ENCODE measurements at places on chromosomes 5 and 9.

DNA sequence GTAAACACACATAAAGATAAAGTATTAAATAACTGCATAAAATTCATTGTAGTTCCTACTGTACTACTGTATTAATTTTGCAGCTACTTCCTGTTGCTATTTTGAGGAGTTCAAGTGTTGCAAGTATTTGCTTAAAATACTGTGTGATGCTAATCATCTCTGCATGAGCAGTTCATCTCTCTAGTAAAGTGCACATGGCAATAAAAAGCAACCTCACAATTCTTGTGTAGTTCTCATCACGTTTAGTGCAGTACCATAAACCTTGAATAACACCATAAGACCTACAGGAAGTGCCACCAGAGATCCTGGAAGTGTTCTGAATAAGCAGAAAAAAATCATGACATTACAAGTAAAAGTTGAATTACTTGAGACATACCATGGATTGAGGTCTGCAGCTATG, 34.6 kb downstream of the CPLANE1 start:
- no peak for DNase-seq

DNA sequence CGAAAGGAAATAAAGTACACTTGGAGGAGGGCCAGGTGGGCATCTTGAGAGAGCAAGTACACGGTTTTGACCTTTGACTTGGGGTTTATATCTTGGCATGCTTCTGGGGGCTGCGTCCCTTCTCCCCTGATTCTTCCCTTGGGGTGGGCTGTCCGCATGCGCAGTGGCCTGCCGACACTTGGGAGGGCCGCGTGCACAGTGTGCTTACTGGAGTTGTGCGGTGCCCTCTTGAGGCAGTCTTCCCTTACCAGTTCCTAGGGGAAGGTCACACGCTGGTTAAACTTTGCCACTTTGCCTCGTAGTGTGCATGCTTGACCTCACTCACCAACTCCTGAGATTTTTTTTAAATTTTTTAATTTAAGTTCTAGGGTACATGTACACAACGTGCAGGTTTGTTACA, 4.3 kb upstream of the CLPTM1L start:
- DNase-seq = no peak

GRCh38 chr9:85610074-85610860, 131.5 kb downstream of the AGTPBP1 start:
- DNase-seq = peak; percentile 69

GRCh38 chr9:86046930-86047341, 52.4 kb downstream of the GOLM1 start:
- no peak for DNase-seq

DNA sequence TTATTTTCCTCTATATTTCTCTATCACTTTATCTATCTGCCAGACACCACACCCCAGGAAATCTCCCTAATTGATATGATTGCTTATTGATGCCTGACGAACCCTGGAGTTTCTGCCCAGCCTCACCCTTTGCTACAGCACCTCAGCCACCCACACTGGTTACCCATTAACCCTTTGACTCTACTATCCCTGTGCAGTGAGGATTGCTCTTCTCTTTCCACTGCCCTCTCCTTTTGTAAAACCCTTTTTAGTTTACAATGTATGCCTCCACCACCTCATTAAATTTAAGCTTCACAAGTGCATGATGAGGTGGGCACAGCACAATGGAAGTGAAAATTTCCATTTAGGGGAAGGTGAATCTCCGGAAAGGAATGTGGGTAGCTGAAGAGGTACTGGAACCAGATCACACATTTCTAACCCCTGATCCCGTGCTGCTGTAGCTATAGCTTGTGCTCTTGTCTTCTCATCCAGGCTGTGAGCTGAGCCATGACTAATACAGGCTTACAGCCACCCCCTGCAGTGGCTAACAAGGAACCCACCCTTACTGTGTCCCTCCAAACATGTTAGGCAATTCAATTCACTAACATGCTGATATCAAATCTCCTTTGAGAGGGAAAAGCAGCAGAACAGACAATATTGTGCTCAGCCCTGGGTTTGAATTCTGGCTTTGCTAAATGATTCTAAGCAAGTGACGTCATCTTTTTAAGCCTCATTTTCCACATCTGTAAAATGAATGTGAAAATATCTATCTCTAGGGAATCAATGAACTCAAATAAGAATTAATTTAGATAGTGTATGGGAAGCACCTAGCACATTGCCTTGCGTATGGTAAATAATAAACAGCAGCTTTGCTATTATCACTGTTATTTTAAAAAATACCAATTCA, 186.9 kb upstream of the TRIM32 start:
- DNase-seq = no peak

DNA sequence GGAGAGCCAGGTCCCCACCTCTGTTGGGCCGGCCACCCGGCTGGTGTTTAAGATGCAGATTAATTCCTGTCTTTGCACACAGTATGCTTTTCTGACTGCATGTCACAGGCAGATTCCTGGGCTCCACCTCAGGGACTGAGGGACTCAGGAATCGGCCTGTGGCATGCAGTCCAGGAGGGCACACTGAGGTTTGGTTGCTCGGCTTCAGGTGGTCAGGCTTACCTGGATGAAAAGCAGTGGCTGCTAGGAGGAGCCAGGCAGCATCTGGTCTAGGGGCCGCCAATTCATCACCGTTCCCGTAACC, 1.1 kb downstream of the WDR5 start:
- no peak for DNase-seq

DNA sequence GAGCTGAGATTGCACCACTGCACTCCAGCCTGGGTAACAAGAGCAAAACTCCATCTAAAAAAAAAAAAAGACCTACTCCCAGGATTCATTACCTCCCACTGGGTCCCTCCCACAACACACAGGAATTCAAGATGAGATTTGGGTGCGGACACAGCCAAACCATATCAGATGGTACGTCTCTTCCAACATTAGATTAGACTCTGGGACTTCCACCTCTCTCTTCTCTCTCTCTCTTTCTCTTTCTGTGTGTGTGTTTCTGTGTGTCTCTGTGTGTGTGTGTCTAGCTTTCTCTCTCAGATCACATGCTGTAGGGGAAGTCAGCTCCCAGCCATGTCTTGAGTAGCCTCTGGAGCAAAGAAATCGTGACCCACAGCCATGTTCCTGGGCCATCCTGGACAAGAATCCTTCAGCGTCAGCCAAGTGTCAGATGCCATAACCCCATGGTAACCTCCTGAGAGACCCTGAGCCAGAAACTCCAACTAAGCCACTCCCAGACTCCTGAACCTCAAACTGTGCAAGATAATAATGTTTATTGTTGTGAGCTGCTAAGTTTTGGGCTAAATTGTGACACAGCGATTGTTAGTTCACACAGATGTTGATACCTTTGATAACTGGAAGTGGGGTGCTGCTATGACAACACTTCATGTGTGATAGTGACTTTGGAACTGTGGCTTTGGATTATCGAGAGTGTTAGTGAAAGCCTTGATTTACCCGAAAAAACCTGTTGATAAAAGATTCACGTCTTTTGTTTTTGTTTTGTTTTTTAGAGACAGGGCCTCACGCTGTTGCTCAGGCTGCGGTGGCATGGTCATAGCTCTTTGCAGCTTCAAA, 4.1 kb upstream of the CMBL start:
- no peak for DNase-seq

DNA sequence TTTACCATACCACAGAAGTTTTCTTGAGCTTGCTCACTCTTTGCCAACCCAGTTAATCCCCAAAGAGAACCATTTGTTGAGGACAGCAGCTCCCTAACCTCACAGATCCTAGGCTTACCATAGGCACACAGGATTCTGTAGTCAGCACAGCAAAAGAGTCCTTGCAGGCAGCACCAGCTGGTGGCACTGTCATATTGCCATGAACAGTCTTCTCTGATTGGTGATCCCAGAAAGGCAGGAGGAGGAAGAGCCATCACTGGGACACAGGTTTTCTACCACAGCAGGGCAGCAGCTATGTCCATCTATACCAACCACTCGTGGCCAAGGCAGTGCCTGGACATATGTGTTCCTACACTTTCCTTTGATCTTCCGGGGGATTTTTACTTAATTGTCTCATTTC, 297.1 kb upstream of the CD180 start:
- no peak for DNase-seq

DNA sequence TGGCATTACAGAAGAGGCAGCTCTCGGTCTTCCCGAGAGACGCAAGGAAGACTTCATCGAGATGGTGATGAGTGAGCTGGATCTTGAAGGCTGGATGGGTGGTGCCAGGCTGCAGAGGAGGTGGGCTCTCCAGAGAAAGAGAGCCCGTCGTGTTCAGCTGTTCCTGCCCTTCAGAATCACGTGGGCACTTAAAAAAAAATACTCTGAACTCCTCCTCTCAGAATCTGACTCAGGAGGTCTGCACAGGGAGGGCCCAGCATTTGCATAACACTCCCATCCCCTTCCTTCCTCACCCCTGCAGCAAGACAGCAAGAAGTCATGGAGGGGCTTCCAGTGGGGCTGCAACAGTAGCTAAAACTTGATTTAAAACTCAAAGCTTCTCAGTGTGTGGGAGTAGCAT, 203.0 kb downstream of the ATPSCKMT start:
- no peak for DNase-seq

DNA sequence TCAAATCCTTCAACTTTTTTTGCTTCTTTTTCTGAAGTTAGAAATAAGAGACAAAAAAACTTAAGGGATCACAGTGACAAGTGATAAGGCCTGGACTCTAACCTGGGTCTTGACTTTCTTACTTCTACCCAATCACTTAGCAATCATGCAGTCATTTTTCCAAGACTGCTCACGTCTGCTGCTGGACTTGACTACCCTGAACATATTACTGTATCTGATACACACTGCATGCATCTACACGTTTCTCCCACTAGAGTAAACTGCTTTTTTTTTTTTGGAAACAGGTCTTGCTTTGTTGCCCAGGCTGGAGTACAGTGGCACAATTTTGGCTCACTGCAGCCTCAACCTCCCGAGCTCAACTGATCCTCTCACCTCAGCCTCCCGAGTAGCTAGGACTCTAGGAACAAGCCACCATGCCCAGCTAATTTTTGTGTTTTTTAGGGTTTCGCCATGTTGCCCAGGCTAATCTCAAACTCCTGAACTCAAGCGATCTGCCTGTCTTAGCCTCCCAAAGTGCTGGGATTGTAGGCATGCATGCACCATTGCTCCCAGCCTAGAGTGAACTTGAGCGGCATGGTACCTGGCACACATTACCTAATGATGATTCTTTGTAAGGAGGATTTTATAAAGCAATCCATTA, 7.4 kb downstream of the PLIN2 start:
- no peak for DNase-seq

GRCh38 chr5:65828022-65828896, 98.1 kb upstream of the ERBIN start:
- no peak for DNase-seq

DNA sequence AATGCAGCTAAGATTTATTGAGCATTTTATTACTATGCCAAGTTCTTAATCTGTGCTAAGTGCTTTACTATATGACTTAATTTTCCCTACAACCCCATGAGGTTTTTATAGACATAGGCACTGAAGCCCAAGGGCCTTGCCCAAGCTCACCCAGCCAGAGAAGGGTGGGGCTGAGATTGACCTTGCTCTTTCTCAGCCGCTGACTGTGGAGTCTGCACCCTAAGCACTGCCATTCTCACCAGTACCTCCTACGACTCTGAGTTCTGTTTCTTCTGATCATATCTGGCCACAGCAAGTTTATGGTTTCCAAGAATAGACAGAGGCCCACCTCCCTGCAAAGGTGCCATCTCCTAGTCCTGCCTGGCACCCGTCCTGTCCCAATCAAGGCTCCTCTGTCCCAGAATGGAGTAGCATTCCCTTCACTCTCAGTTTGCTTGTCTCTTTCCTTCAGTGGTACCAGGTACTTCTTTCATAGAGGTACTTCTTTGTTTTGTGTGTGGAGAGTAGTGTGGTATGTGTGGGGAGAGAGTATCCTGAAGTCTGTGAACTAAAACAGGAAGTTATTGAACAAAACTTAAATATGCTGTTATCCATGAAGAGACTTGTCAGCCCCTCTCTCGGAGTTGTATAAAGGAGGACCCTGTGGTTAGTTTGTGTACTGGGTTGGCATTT, 42.6 kb downstream of the CSF1R start:
- no peak for DNase-seq

DNA sequence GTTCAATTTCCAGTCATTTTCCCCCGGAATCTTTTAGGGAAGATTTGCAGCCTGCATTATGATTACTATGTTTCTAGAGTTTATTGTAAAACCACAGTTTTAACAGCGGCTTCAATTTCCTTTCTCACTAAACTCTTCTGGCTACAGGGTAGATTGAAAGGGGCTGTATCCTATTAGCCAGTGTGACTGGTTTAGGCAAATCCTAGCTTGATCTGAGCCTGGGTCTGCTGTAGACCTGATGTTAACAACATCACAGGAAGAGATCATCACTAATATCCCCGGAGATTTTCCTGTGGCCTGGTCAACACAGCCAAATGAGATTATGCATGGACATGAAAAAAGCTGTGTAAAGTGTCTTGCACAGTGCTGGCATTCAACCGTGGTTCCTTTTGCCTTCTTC, 33.4 kb downstream of the STOM start:
- no peak for DNase-seq

GRCh38 chr9:104503440-104503839, 623 bp upstream of the OR13F1 start:
- no peak for DNase-seq

GRCh38 chr9:108551030-108551841, 304.6 kb downstream of the ACTL7B start:
- DNase-seq = no peak

- DNase-seq = peak; percentile 32
Measured at GRCh38 chr5:177426566-177427210, at the start of gene GRK6. GRK6 (plus strand) TSS chr5:177426676; CDS start chr5:177426846, 170 bp downstream.

DNA sequence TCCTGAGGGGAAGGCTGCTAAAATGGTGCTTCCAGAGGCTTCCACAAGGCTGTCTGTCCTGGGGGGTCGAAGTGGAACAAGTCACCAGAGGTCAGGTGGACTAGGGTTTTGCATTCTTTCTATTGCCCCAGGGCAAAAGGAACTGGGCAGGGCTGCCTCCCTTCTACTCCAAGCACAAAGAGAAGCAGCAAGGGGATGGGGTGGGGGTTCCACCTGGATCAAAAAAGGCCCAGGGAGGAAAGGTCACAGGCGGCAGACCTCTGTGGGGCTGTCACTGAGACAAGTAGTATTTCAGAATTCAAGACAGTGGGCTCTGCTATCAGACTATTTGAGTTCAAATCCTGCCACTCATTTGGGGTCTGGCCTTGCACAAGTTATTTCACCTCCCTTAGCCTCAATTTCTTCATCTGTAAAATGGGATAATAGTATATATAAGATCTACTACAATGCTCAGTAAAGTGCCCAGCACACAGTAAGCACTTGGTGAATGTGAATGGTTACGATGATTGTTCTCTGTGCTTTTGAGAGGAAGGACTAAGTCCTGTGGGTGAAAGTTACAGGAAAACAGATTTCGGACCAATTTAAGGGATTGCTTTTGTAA, 1.9 kb upstream of the ARSI start:
- DNase-seq = no peak

GRCh38 chr5:147670815-147671214, 111.7 kb downstream of the JAKMIP2 start:
- no peak for DNase-seq

- no peak for DNase-seq
Measured at GRCh38 chr5:34858790-34859189, 19.8 kb downstream of the TTC23L start.
